ENCODE measurements at places on chromosomes 3 and 15. TPM values are rescaled to one million over a fixed set of nuclear protein-coding genes. Genes with fewer than 3 reads are reported as not detected.

The SPTSSB gene
- total RNA-seq, result 0.46 TPM

The KCNMB2 gene
- total RNA-seq, result not detected

GRCh38 chr15:78455749-78456148 lies 17.7 kb downstream of the IREB2 start:
- no peaks in the 10 kb centered on the region for H3K36me3 ChIP-seq
- no peaks in the 10 kb centered on the region for H3K27me3 ChIP-seq
- peak overlapping the region; percentile 54 for H3K27ac ChIP-seq
- H3K4me3 ChIP-seq, result no peak overlapping the region

DNA sequence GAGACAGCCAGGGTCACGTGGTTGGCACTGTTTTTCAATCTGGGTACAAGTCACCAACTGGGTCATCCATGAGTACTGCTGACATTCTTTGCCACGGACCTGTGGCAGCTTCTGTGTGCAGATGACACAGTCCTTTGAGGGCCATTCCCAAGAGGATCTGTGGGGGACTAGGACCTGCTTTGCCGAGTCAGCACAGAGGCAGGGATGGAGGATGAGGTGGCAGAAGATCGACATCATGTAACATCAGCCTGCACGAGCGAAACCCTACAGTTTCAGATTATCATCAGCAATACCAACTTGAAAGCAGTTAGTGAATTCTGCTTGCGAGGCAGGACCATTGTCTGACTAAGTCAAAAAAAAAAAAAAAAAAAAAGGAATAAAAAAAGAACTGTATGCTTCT lies 227.7 kb downstream of the FOXP1 start:
- H3K27me3 ChIP-seq, result no peaks in the 10 kb centered on the region
- no peak overlapping the region for H3K27ac ChIP-seq
- DNase-seq, result no peak
- H3K36me3 ChIP-seq, result no peaks in the 10 kb centered on the region

GRCh38 chr3:197795200-197795599 lies 4.1 kb downstream of the LRCH3 start:
- no peak overlapping the region for H3K27ac ChIP-seq
- no peak for DNase-seq
- H3K4me1 ChIP-seq, result peaks cover 38% of the 10 kb centered on the region
- H3K27me3 ChIP-seq, result no peaks in the 10 kb centered on the region

The STAC gene
- 30.7 TPM for total RNA-seq

The FBXW12 gene
- not detected for total RNA-seq

The PRKCD gene
- 57.7 TPM for total RNA-seq

The SLCO3A1 gene
- total RNA-seq, result 51.9 TPM

DNA sequence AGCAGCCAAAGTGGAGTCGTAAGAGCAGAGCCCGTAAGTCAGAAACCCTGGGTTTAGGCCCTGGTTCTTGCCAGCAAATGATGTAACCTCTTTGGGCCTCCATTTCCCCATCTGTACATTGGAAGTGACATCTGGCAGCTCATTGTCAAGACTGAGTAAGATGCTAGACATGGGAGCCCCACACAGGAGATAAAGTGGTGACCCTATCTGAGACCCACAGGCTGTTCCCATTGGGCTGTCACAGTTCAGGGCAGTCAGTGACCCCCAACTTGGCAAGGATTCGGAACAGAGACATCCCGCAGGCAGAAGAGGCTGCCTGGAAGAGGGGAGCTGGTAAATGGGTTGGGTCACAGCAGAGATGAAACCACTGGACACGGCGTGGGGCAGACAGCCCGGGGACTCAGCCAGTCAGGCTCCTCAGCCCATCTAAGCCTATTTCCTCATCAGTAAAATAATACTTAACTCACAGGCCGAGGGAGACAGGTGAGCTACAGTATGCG lies 1.8 kb downstream of the CLN6 start:
- H3K27ac ChIP-seq, result no peak overlapping the region
- DNase-seq, result no peak
- no peaks in the 10 kb centered on the region for H3K27me3 ChIP-seq
- H3K36me3 ChIP-seq, result no peaks in the 10 kb centered on the region
- no peak overlapping the region for H3K4me3 ChIP-seq

The PLA2G4E gene
- total RNA-seq, result 0.13 TPM

The SLC9C1 gene
- not detected for total RNA-seq

DNA sequence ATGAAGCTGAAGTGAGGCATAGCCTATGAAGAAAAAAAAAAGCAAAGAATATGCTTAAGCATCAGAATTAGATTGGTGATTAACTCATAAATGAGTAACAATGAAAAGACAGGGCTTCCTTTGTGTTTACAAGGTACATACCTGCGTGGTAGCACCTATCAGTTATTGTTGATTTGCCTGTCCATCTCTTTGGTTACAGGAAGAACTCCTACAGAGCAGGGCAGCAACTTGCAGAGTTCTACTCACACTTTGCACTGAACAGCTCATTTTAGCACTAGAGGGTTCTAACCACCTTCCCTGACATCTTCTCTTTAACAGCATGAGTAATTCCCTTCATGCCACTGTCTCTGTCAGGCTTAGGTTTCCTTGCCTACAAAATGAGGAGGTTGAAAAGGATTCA lies 166.0 kb downstream of the DPH6 start:
- no peaks in the 10 kb centered on the region for H3K36me3 ChIP-seq
- no peaks in the 10 kb centered on the region for H3K27me3 ChIP-seq
- no peaks in the 10 kb centered on the region for H3K4me1 ChIP-seq
- no peak overlapping the region for H3K27ac ChIP-seq
- DNase-seq, result no peak
- H3K4me3 ChIP-seq, result no peak overlapping the region

DNA sequence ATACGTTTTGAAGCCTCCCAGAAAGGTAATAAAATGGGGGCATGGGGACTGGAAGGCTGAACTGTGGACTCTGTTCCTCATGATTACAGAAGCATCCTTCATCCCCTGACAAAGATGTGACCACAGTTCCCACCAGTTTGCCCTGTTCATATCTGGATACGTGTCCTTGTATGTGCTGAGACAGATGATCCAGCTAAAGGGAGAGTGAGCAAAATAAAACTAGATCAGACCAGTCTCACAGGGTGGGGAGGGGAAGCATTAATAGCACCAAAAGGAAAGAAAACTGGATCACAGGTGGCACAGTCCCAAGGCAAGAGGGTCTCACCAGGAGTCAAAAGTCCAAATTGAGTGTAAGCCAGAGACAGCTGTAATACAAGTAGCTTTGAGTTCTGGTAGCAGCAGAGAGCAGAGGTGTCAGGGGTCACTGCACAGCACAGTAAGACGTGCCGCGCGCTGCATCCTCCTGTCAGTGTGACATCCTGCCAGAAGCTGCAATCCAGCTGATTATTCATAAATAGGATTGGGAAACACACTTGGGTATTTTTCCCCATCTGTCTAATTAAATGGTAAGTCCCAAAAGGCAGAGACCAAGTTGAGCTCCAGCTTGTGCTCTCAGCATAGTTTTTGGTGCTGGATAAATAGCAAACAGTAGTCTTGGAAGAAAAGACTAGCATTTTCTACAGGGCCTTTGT lies 560.0 kb upstream of the CFAP20DC start:
- no peaks in the 10 kb centered on the region for H3K27me3 ChIP-seq
- no peak overlapping the region for H3K27ac ChIP-seq
- H3K4me3 ChIP-seq, result no peak overlapping the region
- DNase-seq, result peak; percentile 10

The KIF7 gene
- total RNA-seq, result 4.2 TPM

The CP gene
- 5.4 TPM for total RNA-seq

GRCh38 chr3:45606991-45607712 lies 12.6 kb downstream of the LIMD1 start:
- H3K4me3 ChIP-seq, result no peak overlapping the region
- H3K4me1 ChIP-seq, result peaks cover 73% of the 10 kb centered on the region
- peaks cover 4% of the 10 kb centered on the region for H3K36me3 ChIP-seq
- no peak for DNase-seq

GRCh38 chr3:102599819-102600576 lies 165.2 kb downstream of the ZPLD1 start:
- no peaks in the 10 kb centered on the region for H3K36me3 ChIP-seq
- H3K27ac ChIP-seq, result no peak overlapping the region
- no peak overlapping the region for H3K4me3 ChIP-seq
- H3K27me3 ChIP-seq, result no peaks in the 10 kb centered on the region

GRCh38 chr3:11613851-11614487 lies 29.7 kb downstream of the VGLL4 start:
- no peak overlapping the region for H3K27ac ChIP-seq
- peaks cover 25% of the 10 kb centered on the region for H3K4me1 ChIP-seq
- no peaks in the 10 kb centered on the region for H3K27me3 ChIP-seq
- peak; percentile 49 for DNase-seq
- no peak overlapping the region for H3K4me3 ChIP-seq

GRCh38 chr15:92899601-92899947 lies 550 bp upstream of the CHD2 start:
- H3K4me3 ChIP-seq, result peak overlapping the region; percentile 62
- peaks cover 57% of the 10 kb centered on the region for H3K4me1 ChIP-seq
- no peak for DNase-seq
- H3K27me3 ChIP-seq, result no peaks in the 10 kb centered on the region
- H3K27ac ChIP-seq, result peak overlapping the region; percentile 91

GRCh38 chr3:152100491-152101132 lies 168.1 kb upstream of the MBNL1 start:
- H3K36me3 ChIP-seq, result no peaks in the 10 kb centered on the region
- no peak overlapping the region for H3K27ac ChIP-seq
- no peak overlapping the region for H3K4me3 ChIP-seq
- H3K27me3 ChIP-seq, result no peaks in the 10 kb centered on the region
- H3K4me1 ChIP-seq, result no peaks in the 10 kb centered on the region

DNA sequence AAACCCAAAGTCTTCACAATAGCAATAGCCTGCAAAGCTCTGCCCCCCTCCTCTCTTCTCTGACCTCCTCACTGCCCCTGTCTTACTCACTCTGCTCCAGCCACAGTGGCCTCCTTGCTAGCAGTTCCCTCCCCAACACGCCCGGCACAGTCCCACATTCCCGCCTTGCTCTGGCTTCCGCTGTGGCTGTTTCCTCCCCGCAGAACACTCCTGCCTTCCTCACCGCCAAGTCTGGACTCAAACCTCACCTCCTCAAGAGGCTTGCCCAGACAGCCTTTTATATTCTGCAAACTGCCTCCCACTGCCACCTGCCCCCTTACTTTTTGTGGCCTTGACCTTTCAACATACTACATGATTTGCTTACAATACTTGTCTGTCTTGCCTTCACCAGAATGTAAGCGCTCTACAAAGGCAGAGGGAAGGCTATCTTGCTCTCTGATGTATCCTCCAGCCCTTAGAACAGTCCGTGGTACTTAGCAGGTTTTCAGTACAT lies 406 bp upstream of the MPI start:
- H3K36me3 ChIP-seq, result peaks cover 8% of the 10 kb centered on the region
- peak overlapping the region; percentile 63 for H3K4me3 ChIP-seq
- DNase-seq, result no peak
- peak overlapping the region; percentile 87 for H3K27ac ChIP-seq

The ETV5 gene
- 95.8 TPM for total RNA-seq

The LOXL1 gene
- total RNA-seq, result 7.3 TPM

DNA sequence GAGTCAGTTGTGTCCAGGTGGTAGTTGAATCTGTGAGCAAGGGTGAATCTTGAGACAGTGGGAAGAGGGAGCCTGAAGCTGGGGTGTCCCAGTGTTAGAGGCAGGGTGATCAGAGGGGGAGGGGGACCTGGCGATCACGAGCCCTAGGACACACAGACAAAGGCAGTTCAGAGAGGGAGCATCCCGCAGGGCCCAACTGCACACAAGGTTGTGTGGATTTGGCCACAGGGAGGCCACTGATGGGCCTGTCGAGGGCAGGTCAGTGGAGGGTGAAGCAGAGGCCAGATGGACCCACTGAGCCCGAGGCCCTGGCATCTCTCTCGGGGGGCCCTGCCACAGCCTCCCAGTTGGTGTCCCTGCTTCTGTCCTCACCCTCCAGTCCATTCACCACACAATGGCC lies 48.6 kb upstream of the SMAD6 start:
- no peaks in the 10 kb centered on the region for H3K36me3 ChIP-seq
- peak overlapping the region; percentile 89 for H3K27ac ChIP-seq
- H3K27me3 ChIP-seq, result no peaks in the 10 kb centered on the region
- no peak overlapping the region for H3K4me3 ChIP-seq

DNA sequence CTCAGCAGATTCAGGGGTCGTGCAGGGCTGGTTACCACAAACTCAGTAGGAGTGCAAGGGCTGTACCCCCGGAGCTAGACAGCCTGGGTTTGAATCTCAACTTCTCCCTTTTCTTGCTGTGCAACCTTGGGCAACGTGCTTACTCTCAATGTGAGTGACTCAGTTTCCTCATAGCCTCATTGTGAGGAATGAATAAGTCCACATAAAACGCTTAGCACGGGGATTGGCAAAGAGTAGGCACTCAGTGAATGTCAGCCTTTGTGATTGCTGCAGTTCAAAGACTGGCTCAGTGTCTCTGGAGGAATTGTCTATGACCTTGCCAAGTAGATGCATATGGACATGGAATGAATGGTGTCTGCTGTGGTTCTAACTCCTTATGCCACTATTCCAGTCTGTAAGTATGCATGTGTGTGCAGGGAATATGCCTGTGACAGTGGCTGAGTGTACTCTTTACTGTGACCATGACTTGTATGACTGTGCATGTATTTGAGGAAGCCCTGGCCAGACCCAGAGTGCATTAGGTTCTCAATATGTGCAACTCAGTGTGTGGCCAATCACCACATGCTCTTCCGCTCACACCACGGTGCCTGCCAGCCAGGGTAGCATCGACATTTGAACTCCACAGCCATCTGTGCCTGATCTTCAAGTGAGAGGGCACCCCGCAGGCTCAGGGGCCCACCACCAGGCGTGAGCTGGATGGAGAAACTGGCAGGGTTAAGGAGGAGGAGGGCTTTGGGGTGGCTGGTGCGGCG lies 900 bp upstream of the HYAL3 start:
- DNase-seq, result no peak
- H3K27ac ChIP-seq, result peak overlapping the region; percentile 93
- H3K4me3 ChIP-seq, result peak overlapping the region; percentile 55
- H3K27me3 ChIP-seq, result no peaks in the 10 kb centered on the region

Data from upper lobe of left lung (tissue), 6 donors.